ENCODE measurements at places on chromosomes 13 and 19. TPM values are rescaled to one million over a fixed set of nuclear protein-coding genes. Genes with fewer than 3 reads are reported as not detected.
A peak's percentile ranks its signal among the peaks of the same experiment; 100 is the strongest.

DNA sequence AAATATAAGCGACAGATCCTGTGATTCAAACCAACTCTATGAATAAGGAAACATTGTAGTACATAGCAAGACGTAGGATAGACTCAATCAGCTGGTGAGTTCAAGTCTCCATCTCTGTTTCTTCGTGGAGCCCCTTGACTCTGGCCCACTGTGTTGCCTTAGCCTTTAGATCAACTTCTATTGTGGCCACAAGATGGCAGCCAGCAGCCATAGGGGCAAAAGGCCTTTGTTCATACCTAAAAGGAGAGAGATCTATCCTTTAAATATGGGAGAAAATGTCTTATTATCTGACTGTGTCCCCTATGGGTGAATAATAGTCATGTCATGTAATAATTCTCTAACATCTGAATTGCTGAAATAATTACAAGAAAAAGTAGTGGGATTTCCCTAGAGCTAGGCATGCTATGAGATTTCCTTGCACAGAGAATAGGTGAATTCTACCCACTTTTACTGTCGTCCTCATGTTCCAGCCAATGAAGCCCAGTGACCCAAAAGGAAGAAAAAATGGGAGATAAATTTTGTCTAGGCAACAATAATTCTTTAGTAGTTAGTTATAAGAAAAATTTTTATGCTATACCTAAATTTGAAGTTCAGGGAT is 129.4 kb downstream of the PCDH20 start:
- DNase-seq = no peak

- peak; percentile 83 for DNase-seq
These were observed 630 bp downstream of the RNF126 start for GRCh38 chr19:662207-662961.

DNA sequence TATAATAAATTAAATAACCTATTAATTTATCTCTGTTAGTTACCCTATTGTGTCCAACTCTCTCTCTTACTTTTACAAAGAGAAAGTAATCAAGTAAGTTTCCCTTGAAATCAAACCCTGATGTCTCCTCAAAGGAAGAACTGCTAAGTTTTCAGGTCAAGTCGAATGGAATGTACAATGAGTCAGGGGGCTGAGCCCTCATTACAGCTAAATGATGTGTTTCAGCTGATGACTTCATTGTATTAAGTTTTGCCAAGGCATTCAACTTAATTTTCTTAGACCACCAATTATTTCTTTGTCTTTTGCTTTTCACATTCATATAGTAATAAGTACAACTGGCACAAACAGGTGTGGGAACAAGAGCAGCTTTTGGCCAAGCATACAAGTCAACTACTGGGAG is 54.7 kb upstream of the DCT start:
- no peak for DNase-seq

- DNase-seq = no peak
These were observed 92.2 kb downstream of the SLC7A1 start for GRCh38 chr13:29503041-29503837.

DNA sequence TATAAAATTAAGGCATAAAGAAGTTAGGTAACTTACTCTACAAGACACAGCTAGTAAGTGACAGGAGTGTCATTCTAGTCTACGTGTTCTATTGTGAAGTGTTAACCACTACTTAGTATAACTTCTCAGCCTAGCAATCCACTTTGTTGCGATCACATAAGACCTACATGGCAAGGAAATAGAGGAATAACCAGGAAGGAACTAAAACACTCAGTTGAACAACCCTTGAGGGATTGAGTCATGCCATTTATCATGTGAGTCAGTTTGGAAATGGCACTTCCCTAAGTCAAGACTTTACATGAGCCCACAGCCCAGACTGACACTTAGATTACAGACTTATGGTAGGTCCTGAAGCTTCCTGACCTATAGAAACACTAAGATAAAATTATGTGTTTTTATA is 279.5 kb upstream of the PCDH20 start:
- no peak for DNase-seq

GRCh38 chr13:98741741-98742435 is 10.6 kb downstream of the SLC15A1 start:
- DNase-seq = no peak

DNA sequence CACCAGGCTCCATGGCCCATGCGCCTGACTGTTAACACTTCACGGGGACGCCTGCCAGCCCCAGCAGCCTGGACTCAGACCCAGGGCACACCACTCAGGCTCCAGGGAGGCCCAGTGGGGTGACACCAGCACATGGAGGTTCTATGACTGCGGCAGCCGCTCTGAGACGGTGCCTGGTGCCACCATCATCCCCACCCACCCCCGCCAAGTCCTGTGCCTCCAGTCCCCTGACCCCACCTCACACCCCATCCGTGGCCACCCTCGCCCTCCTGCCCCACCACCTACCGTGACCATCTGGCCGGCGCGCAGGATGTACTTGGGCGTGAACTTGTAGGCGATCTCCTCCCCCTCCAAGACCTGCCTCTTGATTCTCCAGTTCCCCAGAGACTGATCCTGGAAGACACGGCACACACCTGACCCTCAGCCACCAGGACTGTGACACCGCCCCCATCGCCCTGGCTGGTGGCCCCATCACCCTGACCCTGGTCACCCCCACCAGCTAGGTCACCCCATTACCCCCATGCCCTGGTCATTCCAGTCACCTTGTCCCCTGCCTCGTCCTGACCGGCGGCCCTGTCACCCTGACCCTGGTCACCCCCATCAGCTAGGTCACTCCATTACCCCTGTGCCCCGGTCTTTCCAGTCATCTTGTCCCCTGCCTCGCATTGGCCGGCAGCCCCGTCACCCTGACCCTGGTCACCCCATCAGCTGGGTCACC is 4.9 kb upstream of the TIMM13 start:
- DNase-seq = no peak

- DNase-seq = no peak
These were observed 460.0 kb downstream of the COG6 start for GRCh38 chr13:40115426-40115825.

GRCh38 chr19:51198641-51199040 is 26.2 kb upstream of the CD33 start:
- no peak for DNase-seq

DNA sequence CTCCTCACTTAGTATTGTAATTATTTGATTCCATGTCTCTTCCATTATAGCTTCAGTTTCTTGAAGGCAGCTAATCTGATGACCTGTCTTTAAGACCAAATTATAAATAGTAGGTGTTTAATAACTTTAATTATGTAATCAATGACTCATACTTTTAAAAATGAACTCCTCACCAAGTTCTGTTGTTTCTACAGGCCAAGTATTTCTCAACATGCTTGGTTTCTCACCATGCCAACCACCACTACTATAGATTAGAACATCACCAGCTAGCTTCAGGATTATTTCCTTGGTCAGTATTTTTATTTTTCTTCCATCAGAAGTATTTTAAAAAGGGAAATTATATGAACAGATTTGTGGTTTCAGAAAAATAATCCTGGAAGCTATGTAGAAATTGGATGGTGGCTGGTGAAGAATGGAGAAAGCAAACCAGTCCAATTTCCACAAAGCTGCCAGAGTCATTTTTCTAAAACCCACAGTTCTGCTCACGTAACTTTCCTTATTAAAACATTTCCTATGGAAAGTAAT is 237.7 kb upstream of the DACH1 start:
- no peak for DNase-seq

DNA sequence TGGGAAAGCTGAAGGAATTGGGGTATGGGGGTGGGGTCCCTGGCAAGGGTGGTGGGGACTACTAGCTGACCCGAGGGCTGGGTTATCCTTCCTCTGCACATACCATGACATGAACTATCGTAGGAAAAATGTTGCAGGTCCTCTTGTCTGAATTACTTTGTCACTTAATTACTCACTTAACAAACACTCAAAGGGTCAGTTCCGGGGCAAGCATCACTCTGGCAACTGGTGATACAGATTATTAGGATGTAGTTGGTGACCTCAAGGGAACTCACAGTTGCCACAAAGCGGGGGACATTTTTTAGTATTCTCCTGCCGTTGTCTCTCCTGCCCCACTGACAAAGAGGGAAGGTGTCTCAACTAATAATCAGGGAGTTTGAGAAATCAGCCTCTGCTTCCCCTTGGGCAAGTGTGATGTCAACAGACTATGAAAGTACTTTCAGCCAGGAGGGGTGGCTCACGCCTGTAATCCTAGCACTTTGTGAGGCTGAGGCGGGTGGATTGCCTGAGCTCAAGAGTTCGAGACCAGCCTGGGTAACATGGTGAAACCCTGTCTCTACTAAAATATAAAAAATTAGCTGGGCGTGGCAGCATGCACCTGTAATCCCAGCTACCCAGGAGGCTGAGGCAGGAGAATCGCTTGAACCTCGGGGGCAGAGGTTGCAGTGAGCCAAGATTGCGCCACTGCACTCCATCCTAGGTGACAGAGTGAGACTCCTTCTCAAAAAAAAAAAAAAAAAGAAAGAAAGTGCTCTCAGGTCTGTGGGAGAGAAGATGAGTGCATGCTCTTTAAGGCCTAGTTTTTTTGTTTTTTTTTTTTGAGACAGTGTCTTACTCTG is 10.3 kb downstream of the DNAJB1 start:
- DNase-seq = no peak

DNA sequence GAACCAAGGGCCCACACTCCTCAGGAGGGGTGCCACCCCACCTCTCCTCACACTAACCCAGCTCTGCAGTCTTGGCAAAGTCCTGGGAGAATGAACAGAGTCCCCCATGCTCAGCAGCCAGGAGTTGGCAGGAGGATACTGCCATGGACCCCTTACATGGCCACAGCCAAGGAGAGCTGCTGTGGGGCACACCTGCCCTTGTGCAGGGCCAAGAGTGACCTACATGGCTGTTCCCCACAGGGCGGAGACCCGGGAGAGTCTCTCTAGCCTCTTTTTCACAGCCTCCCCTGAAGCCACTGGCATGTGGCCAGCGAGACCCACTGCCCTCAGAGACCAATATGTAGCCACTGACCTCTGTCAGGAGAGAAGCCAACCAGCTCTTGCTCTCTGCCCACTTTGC is 45.9 kb upstream of the VSTM2B start:
- DNase-seq = no peak

DNA sequence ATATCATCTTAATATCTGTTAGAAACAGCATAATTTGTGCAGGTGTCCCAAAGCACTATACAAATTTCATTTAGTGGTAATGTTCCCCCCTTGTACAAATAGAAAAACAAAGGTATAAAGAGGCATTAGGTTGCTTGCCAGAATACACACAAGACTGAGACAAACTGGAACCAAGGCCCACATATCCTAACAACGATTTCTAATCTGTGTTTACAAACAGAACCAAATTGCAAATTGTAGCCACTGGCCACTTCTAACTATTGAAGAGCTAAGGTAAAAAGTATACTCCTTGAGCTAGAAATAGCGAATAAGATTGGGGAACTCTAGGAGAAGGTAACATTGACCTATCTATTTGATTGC is 526.1 kb downstream of the KLF12 start:
- DNase-seq = no peak

- no peak for DNase-seq
These were observed 277.8 kb downstream of the ABCC4 start for GRCh38 chr13:95023405-95023804.

The ZNF653 gene
- total RNA-seq = 13.5 TPM

The ZNF577 gene
- total RNA-seq = 15.0 TPM

The LMTK3 gene
- 8.2 TPM for total RNA-seq

The CD33 gene
- total RNA-seq = 2.4 TPM

The NXNL1 gene
- not detected for total RNA-seq

The ZNF626 gene
- total RNA-seq = 3.1 TPM
